A549 treated with DMSO at 1 μM for 4 hours (cell line): ENCODE measurements at places on chromosomes 4 and X. TPM values are rescaled to one million over a fixed set of nuclear protein-coding genes. Genes with fewer than 3 reads are reported as not detected.

ARMCX4 gene
- total RNA-seq: 0.44 to 0.81 TPM (median 0.68 TPM) in 5 replicates

LINC00632 gene
- 2.4 to 3.6 TPM (median 2.8 TPM) in 5 replicates for total RNA-seq

RAB33A gene
- 0.21 to 0.57 TPM (median 0.25 TPM) in 4 of 5 replicates, not detected in the other for total RNA-seq

RASSF6 gene
- total RNA-seq: 0.55 to 0.96 TPM (median 0.76 TPM) in 5 replicates

FATE1 gene
- not detected in 5 replicates for total RNA-seq

STARD8 gene
- total RNA-seq: 0.95 to 1.9 TPM (median 1.8 TPM) in 5 replicates

HSPA4L gene
- 8.3 to 11.6 TPM (median 10.3 TPM) in 5 replicates for total RNA-seq

RWDD4 gene
- 16.1 to 19.8 TPM (median 18.2 TPM) in 5 replicates for total RNA-seq

GPR119 gene
- not detected in 5 replicates for total RNA-seq

CFI gene
- 0.52 to 0.73 TPM (median 0.67 TPM) in 5 replicates for total RNA-seq

NKRF gene
- total RNA-seq: 18.1 to 21.4 TPM (median 19.6 TPM) in 5 replicates

VCX gene
- total RNA-seq: not detected in 5 replicates

GABRQ gene
- 0.22 to 0.27 TPM (median 0.24 TPM) in 5 replicates for total RNA-seq

GABRB1 gene
- total RNA-seq: not detected in 5 replicates

CCSER1 gene
- total RNA-seq: not detected in 5 replicates

ENPEP gene
- total RNA-seq: 0.02 to 0.27 TPM (median 0.02 TPM) in 4 of 5 replicates, not detected in the other

USP17L13 gene
- total RNA-seq: not detected in 5 replicates

MAGEA8 gene
- not detected in 5 replicates for total RNA-seq

KLHL5 gene
- total RNA-seq: 43.6 to 58.4 TPM (median 55.7 TPM) in 5 replicates

C4orf46 gene
- total RNA-seq: 8.2 to 10.4 TPM (median 9.8 TPM) in 5 replicates

NR0B1 gene
- 31.1 to 49.4 TPM (median 34.6 TPM) in 5 replicates for total RNA-seq

RHOXF2B gene
- not detected in 5 replicates for total RNA-seq

MAGEA12 gene
- total RNA-seq: 0.15 to 0.24 TPM (median 0.17 TPM) in 5 replicates

PRSS12 gene
- total RNA-seq: 0.22 to 0.53 TPM (median 0.41 TPM) in 5 replicates

SCRG1 gene
- not detected in 5 replicates for total RNA-seq

FIP1L1 gene
- total RNA-seq: 29.6 to 36.6 TPM (median 33.1 TPM) in 5 replicates

ARHGAP36 gene
- not detected in 5 replicates for total RNA-seq

KCNE5 gene
- total RNA-seq: 0.13 to 0.24 TPM (median 0.15 TPM) in 4 of 5 replicates, not detected in the other

ANOS1 gene
- 0.03 to 0.09 TPM (median 0.05 TPM) in 3 of 5 replicates, not detected in the others for total RNA-seq

PHEX gene
- 0.28 to 0.45 TPM (median 0.36 TPM) in 5 replicates for total RNA-seq

GPR34 gene
- 0.07 to 0.11 TPM in 2 of 5 replicates, not detected in the others for total RNA-seq

TSPAN5 gene
- 13.2 to 20.4 TPM (median 17.7 TPM) in 5 replicates for total RNA-seq

GATA1 gene
- not detected in 5 replicates for total RNA-seq

DGKQ gene
- total RNA-seq: 4.9 to 8.2 TPM (median 6.9 TPM) in 5 replicates

NMU gene
- 0.31 to 0.60 TPM (median 0.56 TPM) in 5 replicates for total RNA-seq

MID1 gene
- total RNA-seq: 34.9 to 64.0 TPM (median 58.8 TPM) in 5 replicates

SLC34A2 gene
- total RNA-seq: 0.02 to 0.03 TPM in 2 of 5 replicates, not detected in the others

CTAG1A gene
- total RNA-seq: not detected in 5 replicates

SULT1B1 gene
- 0.01 TPM in 2 of 5 replicates, not detected in the others for total RNA-seq

NKX3-2 gene
- 0.10 to 0.23 TPM (median 0.15 TPM) in 5 replicates for total RNA-seq

CNKSR2 gene
- total RNA-seq: 2.4 to 3.7 TPM (median 3.1 TPM) in 5 replicates

IL13RA2 gene
- total RNA-seq: 0.06 to 0.27 TPM (median 0.08 TPM) in 4 of 5 replicates, not detected in the other
